ENCODE measurements at places on chromosomes 5 and 9. TPM values are rescaled to one million over a fixed set of nuclear protein-coding genes. Genes with fewer than 3 reads are reported as not detected.
A peak's percentile ranks its signal among the peaks of the same experiment; 100 is the strongest.

GRCh38 chr5:174735498-174736330 lies 11.3 kb downstream of the MSX2 start:
- peak; percentile 69 for ATAC-seq

GRCh38 chr9:131773911-131774379 lies 34.1 kb upstream of the RAPGEF1 start:
- peak; percentile 41 for ATAC-seq

DNA sequence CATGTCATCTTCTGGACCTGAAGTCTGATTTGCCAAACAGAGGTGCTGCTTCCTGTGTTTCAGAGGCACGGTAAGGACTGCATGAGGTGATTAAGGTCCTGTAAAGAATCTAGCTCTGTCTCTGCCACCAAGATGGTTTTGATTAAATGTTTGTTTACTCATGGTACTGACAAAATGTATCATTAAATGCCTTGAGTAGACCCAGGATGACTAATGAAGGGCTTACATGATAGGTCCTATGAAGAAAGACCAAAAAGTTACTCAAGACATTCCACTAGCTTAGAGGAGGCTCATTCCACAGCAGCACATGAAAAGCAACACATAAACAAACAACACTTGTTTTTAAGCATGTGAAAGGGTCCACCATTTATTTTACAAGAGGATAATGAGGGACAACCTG lies 100.9 kb downstream of the BOD1 start:
- no peak for ATAC-seq

IRX4 gene
- 10.3 TPM for total RNA-seq
